NCI-H187 treated with DMSO at 0.1 percent for 48 hours (cell line): ENCODE measurements at places on chromosomes 2 and 18.

DNA sequence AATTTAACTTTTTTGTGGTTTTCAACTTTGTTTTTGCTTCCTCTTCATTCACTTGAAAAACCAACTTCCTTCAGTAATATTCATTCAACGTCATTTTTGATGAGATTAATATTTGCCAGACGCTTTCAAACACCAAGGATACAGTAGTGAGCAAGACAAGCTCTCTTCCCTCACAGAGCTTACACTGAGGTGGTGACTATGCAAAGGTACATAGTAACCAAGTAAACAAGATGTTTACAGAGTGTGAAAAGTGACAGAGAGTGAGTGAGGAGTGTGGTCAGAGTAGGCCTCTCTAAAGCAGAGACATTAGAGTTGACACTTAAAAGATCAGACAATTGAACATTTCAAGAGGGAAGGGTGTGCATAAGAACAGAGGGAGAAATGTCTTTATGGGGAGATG, 155.5 kb downstream of the TMEM247 start:
- DNase-seq, result no peak

- DNase-seq, result no peak
Measured at GRCh38 chr2:54605836-54606235, 117.6 kb upstream of the EML6 start.

GRCh38 chr2:208350610-208351009, 56.0 kb upstream of the PTH2R start:
- no peak for DNase-seq

DNA sequence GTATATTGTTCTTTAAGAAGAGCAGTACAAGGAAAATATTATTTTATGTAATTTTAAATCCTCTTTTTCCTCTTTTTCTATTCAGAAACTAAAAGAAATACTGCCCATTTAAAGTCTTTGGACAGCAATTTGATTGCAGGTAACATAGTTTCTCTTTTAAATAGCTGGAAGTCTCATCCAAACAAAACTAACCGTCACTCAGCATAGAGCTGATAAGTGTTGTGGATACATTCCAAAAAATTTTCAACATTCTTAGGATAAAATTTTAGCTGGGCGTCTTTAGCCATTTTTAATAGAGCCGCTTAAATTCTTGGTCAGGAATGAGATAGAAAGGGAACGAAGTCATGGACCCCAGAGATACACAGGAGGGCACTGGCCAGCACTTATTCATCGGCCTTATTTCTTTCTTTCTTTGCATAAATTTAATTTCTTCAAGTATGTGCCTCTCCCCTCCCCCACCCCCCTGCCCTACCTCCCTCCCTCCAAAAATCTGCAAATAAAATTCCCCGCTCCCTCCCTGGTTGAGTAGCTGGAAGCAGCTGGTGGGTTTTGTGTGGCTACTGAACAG, 81.7 kb downstream of the GBX2 start:
- DNase-seq, result no peak

DNA sequence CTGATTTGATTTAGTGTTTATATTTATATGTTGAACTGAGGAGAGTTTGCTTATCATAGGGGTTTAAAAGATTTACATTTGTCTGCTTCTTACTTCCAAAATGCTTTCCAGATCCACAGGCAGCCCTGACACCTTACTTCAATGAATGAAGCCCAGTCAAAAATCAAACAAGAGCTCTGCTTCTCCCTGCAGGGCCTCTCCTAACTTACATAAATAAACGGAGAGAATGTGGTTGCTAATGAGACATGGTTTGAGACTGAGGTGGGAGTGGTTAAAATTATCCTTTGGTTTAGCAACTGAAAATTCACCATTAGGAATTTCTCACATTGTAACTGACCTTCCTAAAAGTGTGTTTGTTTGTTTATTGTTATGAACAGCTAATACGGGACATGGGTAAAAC, 612.3 kb upstream of the FANCL start:
- DNase-seq, result no peak

- no peak for DNase-seq
Measured at GRCh38 chr2:13616059-13616458, 899.3 kb downstream of the TRIB2 start.

GRCh38 chr18:49081511-49082155, 130.9 kb upstream of the SMAD7 start:
- no peak for DNase-seq

DNA sequence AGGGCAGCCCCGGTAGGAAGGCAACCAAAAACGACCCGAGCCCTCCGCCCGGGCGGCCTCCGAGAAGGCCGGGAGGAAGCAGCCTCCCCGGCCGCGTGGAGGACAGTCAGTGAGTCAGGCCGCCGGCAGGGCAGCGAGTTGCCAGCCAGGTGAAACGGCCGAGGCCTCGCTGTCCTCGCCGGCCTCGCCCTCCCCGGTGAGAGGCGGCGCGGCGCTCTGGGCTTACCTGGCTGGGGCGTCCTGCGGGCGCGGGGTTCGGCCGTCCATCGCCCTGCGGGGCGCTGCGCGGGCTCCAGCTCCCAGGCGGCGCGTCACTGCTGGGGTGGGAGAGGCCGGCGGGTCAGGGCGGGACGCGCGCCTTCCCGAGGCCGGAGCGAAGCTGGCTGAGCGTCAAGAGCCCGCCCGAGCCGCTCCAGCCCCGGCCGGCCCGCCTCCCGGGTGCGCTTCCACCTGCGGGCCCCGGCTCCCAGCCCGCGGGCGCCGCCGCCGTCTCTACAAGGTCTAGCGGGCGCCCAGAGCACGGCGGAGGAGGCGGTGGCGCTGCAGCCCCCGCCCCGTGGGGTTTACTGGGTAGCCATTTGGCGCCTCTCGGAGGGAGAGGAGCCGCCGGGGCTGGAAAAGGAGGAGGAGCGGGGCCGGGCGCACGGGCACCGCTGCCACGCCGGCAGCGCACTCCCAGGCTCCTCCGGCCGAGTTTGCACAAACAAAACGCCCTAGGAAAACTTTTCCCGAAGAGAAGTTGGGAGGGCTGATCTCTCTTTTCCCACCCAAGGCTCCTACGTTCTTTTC, 499 bp downstream of the COBLL1 start:
- no peak for DNase-seq

DNA sequence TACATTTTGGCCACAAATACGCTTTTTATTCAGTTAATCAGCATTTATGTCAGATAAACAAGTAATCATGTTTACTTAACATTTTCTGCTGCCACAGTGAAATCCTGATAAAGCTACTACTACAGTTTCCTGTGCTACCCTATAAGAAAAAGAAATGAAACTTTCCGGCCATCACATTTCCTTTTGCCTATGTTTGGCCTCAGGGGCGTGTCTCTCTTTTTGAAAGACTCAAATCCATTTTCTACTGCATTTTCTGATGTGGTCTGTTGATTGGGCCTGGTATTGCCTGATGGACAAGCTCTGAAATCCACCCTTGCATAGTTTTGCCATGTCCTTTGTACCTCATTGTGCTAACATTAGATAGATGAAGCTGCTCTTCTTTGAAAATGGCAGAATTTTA, 152.6 kb downstream of the AGPS start:
- DNase-seq, result no peak

DNA sequence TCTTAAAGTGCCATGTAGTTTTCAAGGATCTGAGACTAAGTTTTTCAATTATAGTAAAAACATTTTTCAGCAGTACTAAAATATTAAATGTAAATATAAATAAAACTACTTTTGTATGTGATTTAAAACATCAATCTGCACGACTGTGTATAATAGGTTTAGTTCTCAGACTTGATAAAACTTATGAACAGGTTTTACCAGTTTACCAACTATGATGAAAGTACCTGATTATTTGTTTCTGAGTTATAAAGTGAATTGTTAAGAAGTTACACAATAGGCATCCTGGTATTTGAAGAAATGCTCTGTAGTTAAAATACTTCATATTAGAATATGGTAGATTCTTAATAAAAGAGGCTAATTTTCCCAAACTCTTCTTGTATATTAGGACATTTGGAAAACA, 14.8 kb downstream of the RELCH start:
- no peak for DNase-seq

GRCh38 chr2:67318993-67319481, 78.1 kb upstream of the ETAA1 start:
- no peak for DNase-seq

GRCh38 chr2:240598311-240598911, 11.9 kb downstream of the CAPN10 start:
- no peak for DNase-seq

DNA sequence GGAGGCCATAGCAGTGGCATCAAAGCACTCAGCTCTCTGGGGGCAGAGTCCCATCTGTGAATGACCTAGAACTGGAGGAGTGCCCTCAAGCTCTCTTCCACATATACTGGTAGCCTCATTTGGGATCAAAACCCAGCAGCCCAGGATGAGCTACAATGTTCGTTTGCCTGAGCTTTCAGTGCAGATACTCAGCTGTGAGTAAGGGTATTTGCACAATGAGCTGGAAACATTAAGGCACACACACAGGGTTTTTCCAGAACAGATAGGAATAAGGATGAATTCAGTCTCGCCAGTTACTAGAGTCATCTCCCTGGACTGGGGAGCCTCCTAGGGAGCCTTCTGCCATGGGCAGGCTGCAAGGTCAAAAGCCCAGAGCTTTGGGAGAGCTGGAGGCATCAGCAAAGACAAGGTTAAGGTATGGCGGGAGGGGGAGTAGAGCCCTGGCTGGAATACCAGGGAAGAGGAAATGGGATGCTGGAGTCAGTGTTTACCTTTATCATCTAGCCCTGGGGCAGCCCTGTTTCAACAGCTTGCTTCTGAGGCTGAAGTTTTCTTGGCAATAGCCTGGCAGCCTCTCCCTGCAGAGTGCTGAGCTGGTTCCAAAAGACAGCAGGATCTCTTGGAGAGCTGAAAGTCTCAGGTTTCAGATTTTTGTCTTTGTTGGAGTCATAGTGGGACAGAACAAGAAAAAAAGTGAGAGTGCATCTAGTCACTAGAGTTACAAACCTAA, 187.7 kb downstream of the LOXHD1 start:
- DNase-seq, result no peak

DNA sequence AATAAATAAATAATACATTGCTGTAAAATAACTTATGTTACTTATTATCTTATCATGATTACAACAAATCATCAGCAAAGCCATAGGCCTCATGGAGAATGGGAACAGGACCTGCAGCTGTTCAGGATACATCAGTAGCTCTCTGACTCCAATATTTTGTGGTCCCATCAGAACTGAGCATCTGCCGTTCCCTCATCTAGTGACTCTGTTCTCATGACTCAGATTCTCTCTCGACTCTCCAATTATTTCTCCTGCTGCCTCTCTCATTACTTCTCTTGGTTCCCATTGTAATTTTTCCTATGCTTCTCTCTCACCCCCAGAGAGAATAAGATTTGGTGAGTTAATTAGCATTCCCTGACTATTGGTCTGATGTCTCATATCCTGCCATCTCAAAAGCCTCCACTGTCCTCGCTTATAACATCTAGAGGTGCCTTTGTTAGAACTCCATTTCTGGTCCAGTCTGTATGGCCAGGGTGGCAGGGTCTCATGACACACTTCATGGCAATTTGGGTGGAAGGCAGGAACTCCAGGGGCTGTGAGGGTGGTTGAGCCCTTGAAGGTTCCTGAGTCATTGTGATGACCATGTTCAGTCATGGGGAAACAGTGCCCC, 78.0 kb upstream of the TANC1 start:
- no peak for DNase-seq

- no peak for DNase-seq
Measured at GRCh38 chr2:65554765-65555591, 122.6 kb upstream of the SPRED2 start.

DNA sequence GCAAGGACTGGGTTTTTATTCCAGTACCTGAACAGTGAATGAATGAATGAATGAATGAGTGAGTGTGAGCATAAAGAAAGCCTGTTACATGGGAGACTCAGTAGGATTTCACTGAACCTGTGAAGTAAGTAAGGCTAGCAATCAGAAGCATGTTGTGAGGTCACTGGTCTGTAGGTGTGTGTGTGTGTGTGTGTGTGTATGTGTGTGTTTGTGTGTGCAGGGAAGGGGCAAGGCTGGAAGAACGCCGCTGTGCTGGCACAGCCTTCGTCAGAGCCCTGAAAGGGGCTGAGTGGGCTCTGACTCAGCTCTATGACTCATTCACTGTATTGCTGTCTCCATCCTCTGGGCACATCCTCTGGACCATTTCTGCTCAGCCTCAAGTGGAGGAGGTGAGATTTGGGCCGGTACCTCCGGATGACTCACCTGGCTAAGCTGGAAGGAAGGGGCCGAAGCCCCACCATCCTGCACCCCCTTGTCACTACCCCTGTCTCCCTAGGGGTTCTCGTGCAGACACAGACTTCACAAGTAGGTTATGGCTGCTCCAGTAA, 51.4 kb upstream of the MRPL33 start:
- DNase-seq, result no peak

DNA sequence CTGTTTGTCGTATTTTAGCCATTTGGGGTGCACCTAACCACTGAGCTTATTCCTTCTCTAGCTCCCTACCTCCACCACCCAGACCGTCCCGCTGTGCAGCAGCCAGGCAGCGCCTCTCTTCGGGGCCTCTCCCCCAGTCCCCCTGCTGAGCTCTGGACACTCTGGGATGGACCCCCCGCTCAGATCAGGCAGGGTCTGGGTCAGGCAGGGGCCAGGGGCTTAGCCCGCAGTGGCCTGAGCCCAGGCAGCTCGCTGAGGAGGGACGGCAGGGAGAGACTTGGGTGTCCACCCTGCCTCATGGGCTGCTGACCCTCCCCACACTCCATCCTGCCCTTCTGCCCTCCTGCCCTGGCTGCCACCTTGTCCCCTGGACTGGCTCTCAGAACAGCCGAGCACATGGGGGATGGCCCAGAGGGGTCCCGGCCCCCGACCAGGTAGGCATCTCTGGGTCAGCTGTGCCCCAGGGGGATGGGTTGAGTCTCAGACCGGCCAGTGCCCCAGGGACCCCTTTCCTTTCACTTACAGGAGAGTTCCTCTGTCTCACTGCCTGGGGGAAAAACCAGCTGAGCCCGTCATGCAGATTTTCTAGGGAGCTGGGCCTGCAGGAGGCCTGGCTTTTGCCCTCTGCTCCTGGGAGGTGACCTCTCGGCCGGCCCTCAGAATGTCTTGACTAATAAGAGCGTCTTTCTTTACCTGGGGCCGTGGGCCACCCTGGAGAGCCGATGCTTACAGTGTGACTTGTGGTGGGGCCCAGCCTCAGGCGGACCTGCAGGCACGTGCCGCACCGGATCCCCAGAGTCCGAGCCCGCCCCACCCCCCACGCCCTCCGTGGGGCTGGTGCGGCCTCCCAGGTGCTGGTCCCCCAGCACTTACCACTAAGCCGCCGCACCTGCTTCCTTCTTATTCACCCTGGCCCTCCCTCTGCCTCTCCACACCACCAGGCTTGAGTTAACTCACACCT, 22.8 kb upstream of the PXDN start:
- no peak for DNase-seq

DNA sequence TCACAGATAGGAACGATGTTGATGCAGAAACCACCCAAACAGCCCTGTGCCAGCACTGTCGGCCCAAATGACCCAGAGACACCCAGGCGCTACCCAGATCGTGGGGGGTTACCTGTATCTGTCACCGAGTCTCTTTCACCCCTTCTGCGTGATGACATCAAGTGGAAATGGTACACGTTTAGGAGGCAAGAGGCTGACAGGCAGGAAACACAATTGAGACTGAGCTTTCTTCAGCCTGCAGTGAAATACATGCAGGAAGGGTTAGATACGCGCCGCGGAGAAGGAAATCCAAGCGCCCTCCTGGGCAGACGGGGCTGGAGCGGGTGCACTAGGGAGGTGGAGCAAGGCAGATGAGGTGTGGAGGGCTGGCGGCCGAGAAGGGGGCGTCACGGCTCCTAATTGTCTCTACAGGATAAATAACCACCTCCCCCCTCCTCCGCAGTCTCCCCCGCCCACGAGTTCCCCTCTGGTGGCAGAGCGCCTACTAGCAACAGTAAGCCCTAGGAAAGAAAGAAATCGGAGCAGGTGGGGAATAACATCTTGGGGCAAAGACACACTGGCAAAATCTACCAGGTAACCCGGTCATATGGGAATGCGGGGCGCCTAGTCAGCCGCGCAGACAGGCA, at the start of gene RNF152:
TSS of gene RNF152 (minus strand) at position 325 of the 626 bp plus-strand sequence. CDS start 76,544 bp downstream, outside the sequence.
- no peak for DNase-seq

- DNase-seq, result no peak
Measured at GRCh38 chr2:69514406-69514805, 77.2 kb upstream of the NFU1 start.
